ENCODE measurements at places on chromosomes 16 and 17. TPM values are rescaled to one million over a fixed set of nuclear protein-coding genes. Genes with fewer than 3 reads are reported as not detected.

Gene MGRN1
- 26.4 TPM for total RNA-seq

Gene NUFIP2
- total RNA-seq = 31.6 TPM

Gene MAP3K3
- 49.3 TPM for total RNA-seq

Gene KIFC3
- total RNA-seq = 65.3 TPM

Gene CACNG1
- not detected for total RNA-seq

Gene TM4SF5
- total RNA-seq = not detected

Gene BEAN1
- 1.1 TPM for total RNA-seq

Gene C16orf89
- not detected for total RNA-seq

DNA sequence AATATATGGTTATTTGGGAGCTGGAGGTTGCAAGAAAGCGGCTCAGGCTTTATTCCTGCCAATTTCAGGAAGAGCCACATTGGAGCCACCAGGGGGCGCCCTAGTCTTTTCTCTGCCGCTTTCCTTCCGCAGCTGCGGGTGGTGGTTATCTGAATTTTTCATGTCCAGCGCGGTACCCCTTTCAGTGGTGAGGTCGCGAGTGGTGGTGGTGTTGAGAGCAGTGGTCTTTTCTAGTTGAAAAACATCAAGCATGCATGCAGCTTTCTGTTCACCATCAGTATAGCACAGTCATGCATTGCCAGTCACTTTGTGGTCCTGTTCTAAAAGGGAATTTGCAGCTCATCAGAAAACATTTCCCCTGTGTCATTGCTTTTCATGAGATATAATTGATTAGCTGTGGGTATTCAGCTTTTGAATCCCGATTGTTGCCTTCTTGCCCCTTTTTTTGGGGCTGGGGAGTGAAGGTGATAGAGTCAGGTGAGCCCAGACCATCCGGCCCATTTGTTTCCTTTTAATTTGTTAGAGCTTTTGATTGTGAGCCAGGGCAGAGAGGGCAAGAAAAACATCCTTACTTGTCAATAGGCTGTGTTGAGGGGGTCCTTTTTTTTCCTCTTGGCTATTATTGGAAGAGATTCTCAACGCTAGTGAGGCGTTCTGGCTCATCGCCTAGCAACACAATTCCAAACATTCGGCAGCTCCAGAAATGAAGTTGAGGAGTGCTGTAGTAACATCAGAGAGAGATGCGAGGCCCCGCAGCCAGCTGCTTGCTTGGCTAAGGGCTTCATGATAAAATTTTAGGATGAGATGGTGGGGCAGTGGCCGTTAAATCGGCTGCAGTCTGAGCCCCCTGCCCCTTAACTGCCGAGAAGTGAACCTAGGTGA lies 119.0 kb downstream of the SNX29 start:
- peaks cover 21% of the 10 kb centered on the region for H3K4me1 ChIP-seq
- peak overlapping the region; percentile 49 for H3K4me3 ChIP-seq

GRCh38 chr16:19417640-19418039 lies at the start of gene TMC5:
Gene TMC5, plus strand, starts transcription at chr16:19417883. Its CDS starts 22,156 bp downstream, at chr16:19440039.
- no peaks in the 10 kb centered on the region for H3K27me3 ChIP-seq
- no peak within 1 kb of the TSS for H3K4me3 ChIP-seq
- DNase-seq = no peak
- H3K27ac ChIP-seq = no peak within 1 kb of the TSS

- DNase-seq = no peak
- no peak overlapping the region for H3K27ac ChIP-seq
- H3K4me1 ChIP-seq = no peaks in the 10 kb centered on the region
- H3K27me3 ChIP-seq = 0 out of 2 replicates have a peak, but pooled peaks cover 7% of the 10 kb centered on the region
- H3K4me3 ChIP-seq = no peak overlapping the region
- no peaks in the 10 kb centered on the region for H3K36me3 ChIP-seq
These were observed 131.9 kb upstream of the XYLT1 start for GRCh38 chr16:17602678-17603077.

DNA sequence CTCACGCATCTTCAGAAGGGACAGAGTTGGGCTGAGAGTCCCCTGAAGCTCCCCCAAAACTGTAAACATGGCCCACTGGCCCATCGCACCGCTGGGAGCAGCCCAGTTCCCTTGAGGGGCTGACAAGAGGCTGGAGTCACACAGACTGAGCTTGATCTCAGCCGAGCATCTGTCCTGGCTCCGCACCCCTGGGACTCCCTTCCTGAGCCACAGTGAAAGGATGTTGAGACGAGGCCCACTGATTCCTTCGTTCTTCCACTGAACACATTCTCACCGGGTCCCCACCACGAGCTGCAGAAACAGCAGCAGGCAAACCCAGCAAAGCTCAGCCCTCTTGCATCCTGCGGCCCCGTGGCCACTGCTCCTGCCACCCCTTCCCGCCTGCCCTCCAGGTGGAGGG lies 145.9 kb upstream of the CIBAR2 start:
- H3K4me3 ChIP-seq = no peak overlapping the region
- H3K36me3 ChIP-seq = no peaks in the 10 kb centered on the region
- no peak for DNase-seq
- no peaks in the 10 kb centered on the region for H3K27me3 ChIP-seq

GRCh38 chr16:82481455-82481854 lies 145.3 kb upstream of the CDH13 start:
- H3K27ac ChIP-seq = no peak overlapping the region
- no peak overlapping the region for H3K4me3 ChIP-seq
- H3K27me3 ChIP-seq = no peaks in the 10 kb centered on the region
- no peaks in the 10 kb centered on the region for H3K36me3 ChIP-seq
- peak; percentile 24 for DNase-seq

GRCh38 chr16:85134789-85135142 lies 22.5 kb upstream of the CIBAR2 start:
- no peaks in the 10 kb centered on the region for H3K36me3 ChIP-seq
- H3K4me3 ChIP-seq = no peak overlapping the region
- H3K4me1 ChIP-seq = peaks cover 21% of the 10 kb centered on the region
- H3K27ac ChIP-seq = no peak overlapping the region
- no peak for DNase-seq

DNA sequence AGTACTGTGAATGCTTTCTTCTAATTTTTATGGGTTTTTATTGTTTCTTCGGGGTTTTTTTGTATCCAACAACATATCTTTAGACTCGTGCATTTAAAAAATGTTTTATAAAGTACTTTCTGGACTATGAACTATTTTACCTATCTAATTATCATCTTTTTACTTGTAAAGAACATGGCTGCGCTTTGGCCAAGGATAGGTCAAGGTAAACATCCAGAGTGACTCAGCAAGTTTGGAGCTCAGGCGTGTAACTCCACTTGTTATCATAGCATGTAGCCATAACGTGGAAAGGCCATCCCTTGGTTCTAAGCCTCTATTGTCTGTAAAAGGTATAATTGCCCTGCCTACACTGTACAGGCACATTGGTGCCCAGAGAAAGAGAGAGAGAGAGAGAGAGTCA lies 818.0 kb upstream of the GOT2 start:
- no peak overlapping the region for H3K27ac ChIP-seq
- no peak for DNase-seq
- H3K36me3 ChIP-seq = no peaks in the 10 kb centered on the region
- no peak overlapping the region for H3K4me3 ChIP-seq

DNA sequence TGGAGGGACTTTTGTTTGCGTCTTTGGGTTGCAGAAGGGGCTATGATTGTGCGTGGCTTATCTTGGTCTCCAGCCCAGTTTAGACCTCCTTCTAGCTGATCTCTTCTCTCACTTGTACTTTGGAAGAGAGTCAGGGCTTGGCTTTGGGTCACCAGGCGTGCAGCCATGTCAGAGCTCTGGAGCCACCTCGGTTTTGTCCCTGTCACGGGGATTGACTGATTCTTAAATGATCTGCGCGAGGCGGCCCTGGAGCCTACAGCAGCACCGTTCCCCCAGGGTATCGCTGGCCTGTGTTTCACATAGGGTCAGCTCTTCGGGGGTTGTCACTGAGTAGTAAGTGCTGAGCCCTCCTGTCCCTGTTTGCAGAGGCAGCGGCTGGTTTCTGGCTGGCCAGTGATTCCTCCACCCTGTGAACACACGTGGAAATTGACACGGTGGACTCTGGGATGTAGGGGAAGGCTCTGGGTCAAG lies 209.8 kb upstream of the CHMP6 start:
- no peak overlapping the region for H3K4me3 ChIP-seq
- no peak overlapping the region for H3K27ac ChIP-seq
- no peak for DNase-seq

- no peaks in the 10 kb centered on the region for H3K27me3 ChIP-seq
- no peaks in the 10 kb centered on the region for H3K4me1 ChIP-seq
- no peak overlapping the region for H3K27ac ChIP-seq
- H3K36me3 ChIP-seq = no peaks in the 10 kb centered on the region
- DNase-seq = no peak
These were observed 5.2 kb downstream of the C16orf46 start for GRCh38 chr16:81071805-81072204.

GRCh38 chr17:31918701-31919128 lies 17.2 kb upstream of the UTP6 start:
- H3K27me3 ChIP-seq = no peaks in the 10 kb centered on the region
- no peak overlapping the region for H3K27ac ChIP-seq
- DNase-seq = no peak

GRCh38 chr17:67477687-67478086 lies 100.6 kb downstream of the PITPNC1 start:
- H3K27ac ChIP-seq = peak overlapping the region; percentile 72
- peak; percentile 85 for DNase-seq
- H3K36me3 ChIP-seq = no peaks in the 10 kb centered on the region
- no peaks in the 10 kb centered on the region for H3K27me3 ChIP-seq
- H3K4me3 ChIP-seq = peak overlapping the region; percentile 21

DNA sequence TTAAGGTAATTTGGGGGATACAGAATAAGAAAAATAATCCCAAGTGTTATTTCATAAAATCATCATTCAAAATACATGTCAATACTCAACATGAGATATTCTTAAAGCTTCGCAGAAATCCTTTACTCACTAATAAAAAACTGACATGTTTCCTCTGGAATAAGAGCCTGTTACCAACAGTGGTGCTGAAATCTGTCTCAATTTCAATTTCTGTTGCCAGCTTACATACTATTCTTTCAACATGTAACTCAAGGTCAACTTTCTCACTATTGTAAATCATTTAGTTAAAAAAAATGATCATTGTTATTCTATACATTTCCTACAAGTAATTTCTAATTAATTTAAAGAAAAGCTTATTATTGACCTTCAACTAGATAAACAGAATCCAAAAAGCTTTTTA lies 67.9 kb downstream of the CEP95 start:
- no peak overlapping the region for H3K4me3 ChIP-seq
- peaks cover 44% of the 10 kb centered on the region for H3K4me1 ChIP-seq
- no peaks in the 10 kb centered on the region for H3K27me3 ChIP-seq
- no peak for DNase-seq
- peak overlapping the region; percentile 85 for H3K27ac ChIP-seq

GRCh38 chr16:303760-304505 lies 21.0 kb downstream of the PDIA2 start:
- no peak overlapping the region for H3K27ac ChIP-seq
- no peak overlapping the region for H3K4me3 ChIP-seq
- peak; percentile 15 for DNase-seq

- H3K27ac ChIP-seq = no peak overlapping the region
- H3K4me3 ChIP-seq = no peak overlapping the region
- peaks cover 14% of the 10 kb centered on the region for H3K36me3 ChIP-seq
- no peaks in the 10 kb centered on the region for H3K27me3 ChIP-seq
- DNase-seq = no peak
These were observed 4.7 kb downstream of the CHD3 start for GRCh38 chr17:7893187-7893880.

DNA sequence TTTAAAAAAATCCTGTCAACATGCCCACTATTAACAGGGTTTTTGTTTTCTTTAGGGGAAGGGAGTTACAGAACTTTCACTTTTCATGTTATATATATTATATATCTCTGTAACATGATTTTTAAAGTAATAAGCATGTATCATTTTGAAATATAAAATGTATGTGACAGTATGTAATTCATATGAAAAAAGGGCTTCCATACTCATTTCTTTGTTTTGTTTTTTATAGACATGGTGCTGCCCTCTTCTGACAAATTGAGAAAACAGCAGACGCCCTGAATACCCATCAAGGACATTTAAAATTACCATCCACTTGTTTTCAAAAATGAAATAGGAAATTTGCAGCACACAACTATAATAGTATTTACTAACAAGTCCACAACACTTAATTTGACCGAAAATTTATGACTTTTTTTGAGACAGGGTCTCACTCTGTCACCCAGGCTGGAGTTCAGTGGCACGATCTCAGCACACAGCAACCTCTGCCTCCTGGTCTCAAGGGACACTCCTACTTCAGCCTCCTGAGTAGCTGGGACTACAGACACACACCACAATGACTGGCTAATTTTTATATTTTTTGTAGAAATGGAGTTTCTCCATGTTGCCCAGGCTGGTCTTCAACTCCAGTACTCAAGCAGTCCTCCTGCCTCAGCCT lies 30.4 kb downstream of the CFDP1 start:
- H3K27ac ChIP-seq = peak overlapping the region; percentile 89
- peak overlapping the region; percentile 11 for H3K4me3 ChIP-seq
- H3K36me3 ChIP-seq = peaks cover 6% of the 10 kb centered on the region
- no peaks in the 10 kb centered on the region for H3K27me3 ChIP-seq
- H3K4me1 ChIP-seq = peaks cover 15% of the 10 kb centered on the region

- H3K36me3 ChIP-seq = no peaks in the 10 kb centered on the region
- no peaks in the 10 kb centered on the region for H3K27me3 ChIP-seq
- peak; percentile 42 for DNase-seq
- H3K4me3 ChIP-seq = 0 out of 2 replicates have a peak overlapping the region, but pooled peaks have one; percentile 85
- H3K27ac ChIP-seq = no peak overlapping the region
These were observed 1.1 kb upstream of the RASD1 start for GRCh38 chr17:17497065-17497844.

DNA sequence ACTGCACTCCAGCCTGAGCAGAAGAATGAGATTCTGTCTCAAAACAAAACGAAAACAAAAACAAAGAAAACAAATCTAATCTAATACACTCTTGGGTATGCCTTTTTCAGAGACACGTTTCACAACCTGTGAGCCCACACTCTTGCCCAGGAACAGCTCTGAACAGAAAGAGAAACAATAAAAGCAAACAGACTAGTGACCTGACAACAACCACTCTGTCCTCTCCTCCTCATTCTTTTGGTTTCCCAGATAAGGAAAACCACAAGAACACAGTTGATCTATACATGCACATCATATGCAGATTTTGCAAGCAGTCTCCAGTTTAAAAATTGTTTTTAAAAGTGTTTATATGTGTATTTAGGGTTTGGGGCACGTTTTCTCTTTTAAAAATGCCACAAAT lies 1.3 kb downstream of the MKS1 start:
- no peaks in the 10 kb centered on the region for H3K27me3 ChIP-seq
- DNase-seq = no peak
- H3K4me1 ChIP-seq = peaks cover 9% of the 10 kb centered on the region
- H3K4me3 ChIP-seq = no peak overlapping the region
- no peak overlapping the region for H3K27ac ChIP-seq

- no peaks in the 10 kb centered on the region for H3K4me1 ChIP-seq
- no peak overlapping the region for H3K4me3 ChIP-seq
- DNase-seq = no peak
- H3K36me3 ChIP-seq = no peaks in the 10 kb centered on the region
- no peak overlapping the region for H3K27ac ChIP-seq
- peaks cover 12% of the 10 kb centered on the region for H3K27me3 ChIP-seq
These were observed 103.2 kb upstream of the SDK2 start for GRCh38 chr17:73747221-73748002.

- no peaks in the 10 kb centered on the region for H3K4me1 ChIP-seq
- no peak overlapping the region for H3K27ac ChIP-seq
- H3K4me3 ChIP-seq = no peak overlapping the region
- no peak for DNase-seq
- H3K36me3 ChIP-seq = no peaks in the 10 kb centered on the region
- no peaks in the 10 kb centered on the region for H3K27me3 ChIP-seq
These were observed 6.6 kb downstream of the NAGPA start for GRCh38 chr16:5027086-5027485.
